Activated CD8-positive, alpha-beta memory T cell treated with anti-CD3 and anti-CD28 coated beads for 4 hours (primary cell): ENCODE measurements at places on chromosomes 5 and 9.

DNA sequence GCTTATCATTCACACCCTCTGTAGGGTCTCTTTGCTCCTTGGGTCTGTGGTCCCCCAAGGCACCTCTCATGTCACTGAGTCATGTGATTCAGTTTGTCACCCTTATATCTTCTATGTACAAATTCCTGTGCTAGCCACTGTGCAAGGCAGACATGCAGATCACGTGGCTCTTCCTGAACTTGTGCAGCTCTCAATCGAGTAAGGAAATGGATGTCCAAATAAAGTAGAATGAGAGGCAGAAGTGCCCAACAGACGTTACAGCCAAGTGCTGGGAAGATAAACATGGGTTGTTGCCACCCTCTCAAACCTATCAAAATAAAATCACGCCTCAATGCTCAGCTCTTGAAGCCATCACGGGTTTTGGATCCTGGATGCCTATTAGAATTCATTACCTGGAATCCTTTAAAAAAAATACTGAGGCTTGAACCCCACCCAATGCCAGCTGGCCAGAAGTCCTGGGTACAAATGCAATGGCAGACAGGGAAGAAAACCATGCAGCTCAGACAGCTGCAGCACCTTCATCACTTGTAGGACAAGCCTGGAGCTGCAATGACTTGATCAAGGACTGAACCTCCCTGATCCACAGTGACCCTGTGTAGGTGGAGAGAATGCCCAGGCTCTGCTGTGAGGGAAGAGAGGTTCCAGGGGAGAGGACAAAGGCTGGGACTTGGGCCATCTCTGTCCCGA, 228.7 kb upstream of the DAP start:
- DNase-seq, result no peak

DNA sequence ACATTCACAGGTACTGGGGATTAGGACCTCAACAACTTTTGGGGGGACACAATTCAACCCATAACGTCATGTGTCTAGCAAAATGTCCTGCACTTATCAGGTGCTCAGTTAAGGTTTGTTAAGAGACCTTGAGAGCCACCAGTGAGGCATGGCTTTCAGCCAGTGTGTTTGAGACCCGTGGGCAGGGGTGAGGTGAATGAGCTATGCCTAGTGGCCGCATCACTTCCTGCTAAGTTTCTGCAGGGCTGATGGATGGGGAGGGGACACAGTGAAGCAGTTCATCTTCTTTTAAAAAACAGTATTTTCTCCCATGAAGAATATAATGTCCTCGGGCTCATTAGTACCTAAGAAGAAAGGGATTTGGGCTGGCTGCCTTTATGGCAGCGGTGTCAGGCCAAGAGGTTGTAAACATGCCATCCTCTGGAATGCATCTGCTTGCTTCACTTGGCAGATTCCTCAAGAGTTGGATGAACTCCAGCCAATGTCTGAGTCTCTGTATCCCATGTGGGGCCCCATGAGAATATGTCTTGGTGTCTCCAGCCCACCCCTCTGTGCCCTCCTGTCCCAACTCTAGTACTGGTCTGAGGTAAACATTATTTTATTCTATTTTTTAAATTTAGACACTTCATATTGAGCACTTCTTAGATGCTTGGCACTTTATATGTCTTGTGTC, 282.2 kb downstream of the CWC27 start:
- DNase-seq, result no peak

DNA sequence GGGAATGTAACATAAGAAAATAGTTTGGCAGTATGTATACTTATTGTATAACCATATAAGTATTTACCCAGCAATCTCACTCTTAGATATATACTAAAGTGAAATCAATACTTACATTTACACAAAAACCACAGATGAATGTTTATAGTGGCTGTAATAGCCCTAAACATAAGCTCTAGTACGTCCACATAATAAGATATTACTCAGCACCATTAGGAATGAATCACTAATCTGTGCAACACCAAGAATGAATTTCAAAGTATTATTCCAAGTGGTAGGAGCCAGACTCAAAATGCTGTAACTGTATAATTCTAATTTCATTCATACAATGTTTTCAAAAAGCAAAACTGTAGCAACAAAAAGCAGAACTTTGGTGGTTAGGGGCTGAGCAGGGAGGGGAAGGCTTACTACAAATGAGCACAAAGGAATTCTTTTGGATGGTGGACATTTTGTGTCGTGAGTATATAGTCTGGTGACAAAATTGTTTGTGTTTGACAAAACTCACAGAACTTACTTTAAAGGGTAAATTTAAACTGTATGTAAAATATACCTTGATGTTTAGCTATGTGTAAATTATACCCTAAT, 11.9 kb upstream of the C5orf46 start:
- no peak for DNase-seq

DNA sequence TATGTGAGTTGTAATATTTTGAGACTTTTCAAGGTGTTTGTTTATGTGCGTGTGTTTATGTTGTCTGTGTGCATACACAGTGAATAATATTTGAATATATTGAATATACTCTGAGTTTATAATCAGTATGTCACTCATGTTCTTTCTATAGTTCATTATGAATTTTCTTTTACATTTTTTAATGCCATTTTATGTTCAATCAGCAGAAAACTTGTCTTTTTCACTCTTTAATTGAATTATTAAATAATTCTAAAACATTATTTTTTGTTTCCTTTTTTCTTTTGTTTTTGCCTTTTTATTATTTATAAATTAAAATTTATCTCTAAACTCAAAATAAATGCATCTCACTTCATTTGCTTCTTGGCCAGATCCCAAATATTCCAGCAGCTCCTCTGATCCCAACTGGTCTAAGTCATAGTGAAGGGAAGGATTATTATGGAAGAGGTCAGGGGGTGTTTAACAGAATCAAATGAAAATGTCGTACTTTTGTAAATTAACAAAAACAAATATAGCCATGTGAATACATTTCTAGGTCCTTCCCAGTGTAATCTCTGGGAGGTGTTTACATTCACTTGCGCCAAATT, 188.9 kb downstream of the KDM4C start:
- no peak for DNase-seq

- DNase-seq, result no peak
These were observed 7.5 kb downstream of the RABGAP1 start for GRCh38 chr9:122948313-122948712.

- DNase-seq, result no peak
These were observed 155.9 kb downstream of the ERCC6L2 start for GRCh38 chr9:96031366-96031824.

DNA sequence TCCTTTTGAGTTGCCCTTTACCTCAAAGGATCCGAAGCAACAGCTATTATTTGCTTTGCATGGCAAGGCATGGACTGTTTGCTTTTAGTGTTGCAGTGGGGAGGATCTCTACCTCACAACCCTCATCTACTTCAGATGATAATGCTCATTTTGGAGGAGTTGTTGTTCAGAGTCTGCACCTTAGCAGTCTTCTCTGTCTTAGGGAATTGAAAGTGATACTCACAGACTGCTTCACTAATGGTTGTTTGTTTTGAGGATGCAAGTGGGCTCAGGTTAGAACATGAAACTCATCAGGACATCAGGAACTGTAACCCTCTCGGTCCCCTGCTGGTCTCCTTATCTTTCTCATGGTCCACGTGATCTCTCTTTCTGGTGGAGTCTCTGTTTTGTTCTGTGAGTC, 172.9 kb upstream of the ANKH start:
- DNase-seq, result no peak
